Stimulated activated CD4-positive, alpha-beta T cell treated with anti-CD3 and anti-CD28 coated beads, Interleukin-15, amount 100 ng/mL, for 48 hours (primary cell): ENCODE measurements at places on chromosomes 1 and 21.

- DNase-seq, result no peak
Measured at GRCh38 chr21:28641731-28642130, 350.9 kb downstream of the LTN1 start.

DNA sequence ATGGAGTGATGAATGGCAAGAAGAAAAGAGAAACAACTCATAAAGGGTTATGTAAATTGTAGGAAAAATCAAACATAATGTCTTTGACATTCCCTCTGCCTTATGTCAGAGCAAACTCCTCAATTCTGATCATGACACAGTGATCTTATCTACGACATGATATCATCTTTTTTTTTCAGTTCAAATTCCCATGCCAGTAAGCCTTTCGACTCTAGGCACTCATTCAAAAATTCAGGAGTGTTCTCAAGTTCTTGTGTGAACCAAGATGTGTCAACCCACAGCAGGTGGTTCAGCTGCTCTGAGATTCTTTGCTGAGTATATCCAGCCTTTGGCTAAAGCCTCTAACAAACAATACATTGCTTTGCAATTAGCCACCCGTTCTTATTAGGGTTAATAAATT is 97.1 kb upstream of the ESRRG start:
- DNase-seq, result no peak

DNA sequence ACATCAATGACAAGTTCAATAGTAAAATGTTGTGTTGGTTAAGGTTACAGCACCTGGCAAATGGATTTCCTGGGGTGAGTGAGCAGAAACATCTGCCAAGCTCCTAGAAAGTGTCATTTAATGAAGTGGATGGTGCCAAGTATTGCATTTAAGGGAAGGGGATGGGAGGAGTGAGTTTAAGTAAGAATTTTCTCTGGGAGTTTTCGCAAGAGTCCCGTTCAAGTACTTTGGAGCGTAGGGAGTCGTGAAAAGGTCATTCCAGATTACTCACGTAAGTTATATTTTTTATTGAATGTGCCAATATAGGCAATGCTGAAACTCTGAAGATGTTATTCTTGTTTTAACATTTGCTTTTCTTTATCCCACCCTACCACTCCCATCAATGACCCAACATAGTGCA is 117.4 kb upstream of the RAB3GAP2 start:
- DNase-seq, result no peak

DNA sequence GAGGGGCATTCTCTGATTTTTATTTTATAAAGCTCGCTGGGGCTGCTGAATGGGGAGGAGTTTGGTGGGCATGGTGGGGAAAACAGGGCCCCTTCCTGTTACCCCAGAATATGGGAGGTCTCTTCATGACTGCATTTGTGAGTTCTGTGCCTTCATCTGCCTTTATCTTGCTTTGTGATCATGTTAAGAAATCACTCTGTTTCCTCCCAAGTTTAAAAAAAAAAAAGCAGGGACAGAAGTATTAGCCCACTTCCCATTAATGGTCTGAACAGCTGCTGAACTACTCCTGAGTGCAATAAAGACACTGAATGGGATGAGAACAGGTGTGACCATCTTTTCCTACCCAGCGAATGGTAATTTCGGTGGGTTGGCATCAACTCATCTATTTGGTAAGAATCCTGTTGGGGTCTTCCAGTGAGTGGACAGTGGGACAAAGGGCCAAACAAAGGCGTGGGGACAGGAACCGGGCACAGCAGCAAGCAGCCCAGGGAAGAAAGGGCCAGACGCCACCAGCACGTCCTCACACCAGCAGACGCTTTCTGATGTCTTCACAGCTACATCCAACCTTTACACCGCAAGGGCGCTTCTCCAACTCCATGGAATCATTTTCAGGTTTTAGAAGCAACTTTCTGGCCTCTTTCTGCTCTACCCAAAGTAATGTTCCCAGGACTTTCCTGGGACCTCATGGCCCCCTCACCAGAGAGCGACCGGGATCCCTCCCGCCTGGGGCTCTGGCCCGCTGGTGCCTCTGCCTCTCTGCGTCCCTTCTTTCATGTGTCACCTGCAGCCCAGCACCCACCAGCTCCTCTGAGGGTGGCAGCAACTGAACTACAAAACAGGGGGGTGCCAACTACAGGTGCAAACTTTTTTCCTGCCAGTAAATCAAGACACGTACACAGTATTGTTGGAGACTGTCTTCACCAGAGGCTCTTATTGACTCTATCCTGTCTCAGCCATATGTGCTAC is 160.2 kb downstream of the ADSS2 start:
- no peak for DNase-seq

DNA sequence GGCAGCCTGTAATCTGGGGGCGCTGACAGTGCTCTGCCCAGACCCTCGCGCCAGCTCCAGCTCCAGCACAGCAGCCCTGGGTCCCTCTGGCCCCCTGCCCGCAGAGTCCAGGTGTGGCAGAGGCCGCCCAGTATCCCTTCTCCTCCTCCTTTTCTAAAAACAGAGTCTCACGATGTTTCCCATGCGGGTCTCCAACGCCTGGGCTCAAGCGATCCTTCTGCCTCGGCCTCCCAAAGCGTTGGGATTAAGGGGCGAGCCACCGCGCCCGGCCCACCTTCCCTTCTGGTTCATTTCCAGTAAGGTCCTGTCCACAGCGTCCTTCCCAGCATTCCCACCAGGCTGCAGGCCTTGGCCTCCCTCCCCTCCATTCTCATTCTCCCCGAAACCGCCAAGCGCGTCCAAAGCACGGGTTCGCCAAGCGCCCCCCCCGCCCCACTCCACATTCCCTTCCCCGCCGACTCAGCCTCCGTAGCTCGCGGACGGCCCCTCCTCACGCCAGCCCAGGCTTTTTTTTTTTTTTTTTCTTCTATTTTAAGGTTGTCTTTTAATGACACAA is 2.0 kb upstream of the PCBP3 start:
- DNase-seq, result no peak

- DNase-seq, result no peak
Measured at GRCh38 chr1:230415405-230416132, 10.6 kb downstream of the PGBD5 start.

DNA sequence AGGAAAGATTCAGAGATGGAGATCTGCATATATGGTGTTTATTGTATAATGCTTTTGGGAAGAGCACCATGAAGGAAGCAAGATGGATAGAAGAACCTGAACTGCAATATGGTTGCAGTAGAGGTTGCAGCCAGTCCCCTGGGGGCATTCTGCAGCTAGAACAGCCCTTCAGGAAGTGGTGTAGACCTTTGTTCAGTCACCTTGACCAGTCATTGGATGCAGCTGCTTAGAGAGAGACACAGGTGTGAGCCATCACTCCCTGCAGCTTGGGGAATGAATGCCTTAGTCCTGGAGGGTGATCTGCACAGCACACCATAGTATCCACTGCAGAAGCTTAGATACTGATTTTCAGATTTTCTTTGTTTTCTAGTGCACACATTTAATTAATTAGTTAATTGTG is 42.3 kb downstream of the NEK7 start:
- no peak for DNase-seq

DNA sequence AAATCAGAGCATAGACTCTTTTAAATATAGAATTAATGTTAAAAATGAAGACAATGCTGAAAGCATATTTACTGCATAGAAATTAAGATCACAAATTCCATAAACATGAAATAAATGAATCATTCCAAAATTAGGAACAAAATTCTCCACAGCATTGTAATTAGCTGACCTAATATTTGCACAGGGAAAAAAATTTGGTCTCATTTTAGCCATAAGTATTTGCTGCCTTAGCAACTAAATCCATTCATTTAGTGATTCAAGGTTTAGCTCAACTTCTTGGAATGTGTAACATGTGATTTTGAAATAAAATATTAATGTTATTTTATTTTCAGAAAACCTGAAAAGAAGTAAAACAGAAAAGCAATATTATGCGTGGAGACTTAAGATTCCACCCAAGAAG is 25.5 kb downstream of the ADAMTS5 start:
- no peak for DNase-seq
